ENCODE measurements at places on chromosomes 6 and 20. TPM values are rescaled to one million over a fixed set of nuclear protein-coding genes. Genes with fewer than 3 reads are reported as not detected.
A peak's percentile ranks its signal among the peaks of the same experiment; 100 is the strongest.

GRCh38 chr6:15369838-15370237, 124.0 kb downstream of the JARID2 start:
- no peak for DNase-seq

DNA sequence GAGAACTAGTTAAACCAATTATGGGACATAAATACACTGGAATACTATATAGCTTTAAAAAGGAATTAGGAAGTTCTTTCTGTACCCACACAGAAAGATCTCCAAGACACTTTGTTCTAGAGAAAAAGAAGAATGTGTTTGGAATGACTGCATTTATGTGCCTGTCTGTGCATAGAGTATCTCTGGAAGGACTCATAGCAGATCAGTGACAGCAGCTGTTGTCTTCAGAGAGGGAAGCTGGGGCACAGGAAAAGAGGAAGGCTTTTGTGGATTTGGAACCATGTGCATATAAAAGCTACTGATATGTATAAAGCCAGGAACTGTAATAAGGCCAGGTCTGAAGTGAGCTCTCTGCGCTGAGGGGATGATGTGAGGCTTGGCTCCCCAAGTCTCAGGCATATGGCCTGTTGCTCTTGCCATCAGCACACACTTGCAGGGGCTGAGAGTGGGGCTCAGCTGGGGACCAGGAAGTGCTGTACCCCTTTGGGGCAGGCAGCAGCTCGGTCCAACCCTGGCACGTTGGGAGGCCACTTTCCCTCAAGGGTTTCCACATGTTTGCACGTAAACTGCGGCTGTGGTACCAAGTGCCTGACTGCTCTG, 31.8 kb upstream of the CCDC167 start:
- no peak for DNase-seq

Gene SLC12A5
- not detected for total RNA-seq

DNA sequence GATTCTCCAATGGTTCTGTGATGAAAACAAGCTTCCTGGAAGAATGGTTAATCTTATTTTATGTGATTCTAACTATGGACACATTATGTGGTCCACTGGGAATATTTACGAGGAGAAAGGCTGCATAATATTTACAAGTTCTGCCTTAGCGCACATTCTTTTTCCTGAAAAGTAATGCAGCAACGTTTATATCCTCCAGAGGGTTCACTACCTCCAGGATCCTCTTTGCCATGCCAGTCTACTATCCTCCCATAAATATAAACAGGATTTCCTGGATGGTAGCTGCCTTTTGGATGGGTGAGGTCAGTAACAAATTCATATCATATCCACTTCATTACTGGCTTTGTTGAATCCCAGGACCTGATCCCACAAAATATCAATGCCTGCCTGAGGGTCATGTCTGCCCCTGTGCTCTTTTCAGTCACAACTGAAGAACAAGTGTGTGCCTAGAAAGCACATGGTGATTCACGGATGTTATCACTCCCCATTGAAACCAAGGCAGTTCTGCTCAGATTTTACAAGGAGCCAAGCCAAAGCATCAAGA, 30.4 kb downstream of the ADGRF5 start:
- DNase-seq = no peak

DNA sequence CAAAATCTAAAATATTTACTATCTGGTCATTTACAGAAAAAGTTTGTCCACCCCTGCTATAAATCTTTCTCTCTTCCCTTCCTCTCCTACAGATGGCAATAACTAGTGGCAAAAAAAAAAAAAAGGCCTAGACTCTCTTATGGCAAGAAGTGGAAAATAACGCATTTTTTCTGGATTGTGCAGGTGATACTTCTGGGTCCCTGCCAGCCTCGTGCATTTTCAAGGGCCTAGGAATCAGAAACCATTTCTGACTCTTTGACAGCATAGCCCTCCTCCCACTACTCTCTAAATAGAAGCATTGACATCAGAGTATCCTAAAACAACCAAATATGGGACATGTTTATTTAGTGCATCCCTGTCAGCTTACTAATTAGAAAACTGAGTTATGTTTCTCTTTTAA, 251.0 kb downstream of the KHDC1L start:
- DNase-seq = peak; percentile 21

- DNase-seq = no peak
Measured at GRCh38 chr20:4021906-4022305, 6.5 kb upstream of the RNF24 start.

- DNase-seq = no peak
Measured at GRCh38 chr20:62590309-62591121, 51.8 kb upstream of the SLCO4A1 start.

GRCh38 chr6:12150812-12151432, 138.8 kb downstream of the HIVEP1 start:
- DNase-seq = no peak

Gene IPCEF1
- 3.7 TPM for total RNA-seq

- DNase-seq = no peak
Measured at GRCh38 chr6:106461084-106461483, 100.6 kb downstream of the CRYBG1 start.

DNA sequence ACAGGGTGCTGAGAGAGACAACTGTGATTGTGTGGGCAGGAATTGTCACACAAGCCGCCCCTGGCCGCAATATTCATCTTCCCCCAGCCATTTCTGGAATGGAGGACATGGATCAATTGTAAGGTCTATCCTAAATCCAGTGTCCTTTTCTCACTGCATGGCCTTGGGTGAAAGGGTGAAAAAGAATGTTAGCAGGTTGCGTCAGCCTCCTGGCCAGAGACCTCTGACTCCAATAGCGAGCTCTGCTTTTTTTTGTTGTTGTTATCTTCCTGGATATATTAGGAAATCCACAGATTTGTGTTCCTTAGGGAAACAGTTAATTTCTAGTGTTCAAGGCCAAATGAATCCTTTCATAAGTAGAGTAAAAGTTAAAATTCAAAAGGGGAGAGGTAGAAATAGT, 47.1 kb upstream of the CD83 start:
- DNase-seq = no peak

DNA sequence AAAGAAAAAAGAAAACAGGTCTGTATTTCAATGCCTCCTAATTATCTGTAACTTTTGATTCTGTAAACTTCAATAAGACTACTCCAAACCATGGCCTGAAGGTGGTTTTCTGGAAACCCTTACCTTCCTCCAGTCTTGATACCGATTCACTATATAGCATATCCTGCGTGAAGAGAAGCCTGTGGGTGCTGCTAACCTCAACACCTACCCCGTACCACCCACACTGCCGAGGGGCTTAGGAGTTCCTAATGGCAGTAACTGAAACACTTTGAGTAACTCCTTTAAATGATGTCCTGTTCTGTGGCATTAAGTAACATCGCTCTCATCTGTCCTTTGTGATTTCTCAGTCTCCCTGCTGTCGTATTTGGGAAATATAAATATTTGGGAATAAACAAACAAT, 104.5 kb upstream of the CARMIL1 start:
- no peak for DNase-seq

Gene NKX2-4
- not detected for total RNA-seq

- DNase-seq = no peak
Measured at GRCh38 chr6:95280686-95281273, 296.6 kb upstream of the MANEA start.

Gene GABBR1
- 54.5 TPM for total RNA-seq

DNA sequence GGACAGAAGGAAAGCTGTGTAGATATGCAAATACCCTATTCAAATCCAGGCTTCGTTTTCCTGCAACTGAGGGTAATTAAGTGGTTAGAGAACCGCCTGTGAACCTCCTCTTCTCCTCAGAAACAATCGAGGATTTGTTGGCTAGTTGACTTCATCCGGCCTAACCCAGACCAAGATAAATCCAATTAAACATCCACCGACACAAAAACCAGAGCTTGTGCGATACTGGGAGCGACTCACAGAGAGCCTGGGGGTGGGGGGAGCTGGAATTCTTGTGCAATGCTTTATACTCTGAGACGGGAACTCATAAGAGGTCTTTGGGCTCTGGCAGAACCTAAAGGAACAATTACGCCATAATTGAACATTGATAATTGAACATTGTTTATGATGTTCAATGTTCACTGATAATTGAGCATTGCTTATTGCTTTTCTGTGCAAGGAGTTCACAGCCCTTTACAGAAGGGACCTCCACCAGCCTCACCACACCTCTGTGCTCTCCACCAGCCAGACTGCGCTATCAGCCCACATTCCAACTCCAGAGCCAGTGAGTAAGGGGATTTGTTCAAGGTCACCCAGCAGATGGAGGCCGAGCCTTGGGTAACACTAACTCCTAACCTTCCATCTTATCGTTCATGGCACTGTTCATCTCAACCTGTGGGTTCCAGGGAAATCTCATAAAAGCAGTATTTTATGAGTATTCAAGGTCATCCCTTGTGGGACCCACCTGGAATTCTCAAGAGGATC, 429.6 kb upstream of the JARID2 start:
- DNase-seq = no peak

DNA sequence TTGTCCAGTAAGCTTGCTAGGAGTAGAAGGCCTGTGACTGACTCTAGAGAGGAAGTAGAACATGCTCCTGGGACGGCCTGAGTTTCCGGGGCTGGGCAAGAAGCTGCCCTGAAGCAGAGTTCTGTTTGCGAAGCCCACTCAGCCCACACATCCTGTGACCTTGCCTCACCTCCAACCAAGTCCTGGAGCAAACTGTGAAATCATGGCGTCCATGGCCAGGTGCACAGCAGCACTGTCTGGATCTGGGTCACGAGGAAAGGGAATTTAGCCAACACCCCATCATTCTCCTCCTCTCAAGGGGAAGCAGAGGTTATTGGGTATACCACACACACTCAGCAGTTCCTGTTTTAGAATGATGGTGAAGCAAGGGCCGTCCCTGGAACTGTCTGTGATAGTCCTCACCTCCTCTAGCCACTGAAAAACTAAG, 87.5 kb downstream of the CRYBG1 start:
- no peak for DNase-seq

Gene SNAP25
- total RNA-seq = 26.1 TPM

Gene SOBP
- total RNA-seq = 21.2 TPM

DNA sequence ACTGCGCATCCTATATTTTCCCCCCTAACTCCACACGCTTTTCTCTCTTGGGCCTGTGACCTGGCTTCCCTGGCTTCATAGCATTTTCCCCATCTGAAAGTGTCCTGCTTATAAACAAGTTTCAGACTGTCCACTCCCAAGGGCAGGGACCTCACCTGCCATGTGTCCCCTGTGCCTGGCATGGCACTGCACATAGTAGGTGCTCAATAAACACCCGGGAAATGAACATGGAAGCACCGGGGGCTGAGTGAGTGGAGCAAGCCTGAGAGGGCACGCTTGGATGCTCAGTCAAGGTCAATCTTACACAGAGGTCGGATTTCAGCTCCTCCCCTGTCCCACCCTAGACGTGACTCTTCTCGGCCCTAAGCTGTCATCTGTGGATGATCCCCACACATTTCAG, 96.9 kb downstream of the NFATC2 start:
- no peak for DNase-seq

Gene POM121L2
- total RNA-seq = not detected

DNA sequence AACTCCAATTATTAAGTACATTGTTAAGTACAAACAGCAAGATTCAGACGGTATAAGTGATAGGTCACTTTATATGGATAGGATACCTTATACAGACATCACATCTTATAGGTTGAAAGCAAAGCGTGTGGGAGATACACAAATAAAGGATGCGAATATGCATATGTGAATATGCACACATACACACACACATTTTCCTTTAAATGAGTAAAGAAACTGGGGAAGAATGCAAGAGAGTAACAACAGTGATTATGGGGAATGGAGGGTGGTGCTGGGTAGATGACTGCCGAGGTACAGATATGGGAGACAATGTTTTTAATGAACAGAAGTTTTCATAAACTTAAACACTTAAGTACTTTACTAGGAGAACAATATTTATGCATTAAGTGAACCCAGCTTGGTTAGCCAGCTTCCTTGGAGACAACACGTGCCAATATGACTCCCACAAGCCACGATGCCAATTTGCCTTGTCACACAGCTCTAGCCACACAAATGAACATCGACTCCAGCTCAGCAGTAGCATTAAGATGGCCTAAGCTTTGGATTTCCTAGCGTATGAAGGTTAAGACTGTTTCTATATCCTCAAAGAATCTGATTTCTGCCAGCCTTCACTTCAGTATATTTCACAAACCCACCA, 96.6 kb downstream of the EPB41L2 start:
- no peak for DNase-seq

DNA sequence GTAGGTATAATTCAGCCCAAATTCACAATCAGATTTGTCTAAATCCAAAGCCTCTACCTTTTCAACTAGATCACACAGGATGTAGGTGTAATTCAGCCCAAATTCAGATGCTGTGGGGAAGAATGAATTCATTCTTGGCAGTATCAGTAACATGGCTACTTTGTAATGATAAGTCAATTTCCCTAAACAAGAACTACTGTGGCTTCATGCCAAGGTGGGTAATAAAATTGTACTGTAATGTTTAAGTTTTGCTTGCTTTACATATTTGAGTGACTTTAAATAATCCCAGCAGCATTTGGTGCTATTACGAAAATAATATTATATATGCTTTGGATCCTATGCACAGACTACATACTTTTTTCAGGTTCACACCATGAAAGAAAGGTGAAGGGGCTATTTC, 239.1 kb downstream of the HDGFL1 start:
- DNase-seq = no peak

DNA sequence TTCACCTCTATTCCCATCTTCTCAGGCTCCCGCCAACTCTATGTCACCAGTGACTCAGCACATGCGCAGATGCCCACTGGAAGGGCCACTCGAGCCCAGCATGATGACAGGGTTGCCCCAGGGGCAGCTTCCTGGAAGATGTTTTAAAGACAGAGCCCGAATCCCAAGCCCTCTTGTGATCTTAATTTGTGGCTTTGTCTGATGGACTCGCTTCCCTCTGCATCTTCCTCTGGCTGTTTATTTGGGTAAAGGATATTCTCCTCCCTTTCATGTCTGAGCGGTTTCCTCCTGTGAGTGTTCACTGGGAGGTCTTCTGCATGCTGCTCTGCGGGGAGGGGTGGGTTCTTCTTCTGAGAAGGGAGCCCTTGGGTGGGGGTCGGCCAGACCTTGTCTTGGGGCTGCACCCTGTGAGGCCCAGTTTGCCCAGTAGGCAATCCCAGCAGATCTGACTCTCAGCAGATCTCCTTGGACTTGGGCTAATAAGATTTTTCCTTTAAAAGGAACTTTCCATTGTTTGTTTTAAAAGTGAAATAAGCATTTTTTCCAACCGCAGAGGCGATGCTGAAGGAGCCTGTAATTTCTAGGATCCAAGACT, 401.0 kb downstream of the CDC5L start:
- DNase-seq = no peak

DNA sequence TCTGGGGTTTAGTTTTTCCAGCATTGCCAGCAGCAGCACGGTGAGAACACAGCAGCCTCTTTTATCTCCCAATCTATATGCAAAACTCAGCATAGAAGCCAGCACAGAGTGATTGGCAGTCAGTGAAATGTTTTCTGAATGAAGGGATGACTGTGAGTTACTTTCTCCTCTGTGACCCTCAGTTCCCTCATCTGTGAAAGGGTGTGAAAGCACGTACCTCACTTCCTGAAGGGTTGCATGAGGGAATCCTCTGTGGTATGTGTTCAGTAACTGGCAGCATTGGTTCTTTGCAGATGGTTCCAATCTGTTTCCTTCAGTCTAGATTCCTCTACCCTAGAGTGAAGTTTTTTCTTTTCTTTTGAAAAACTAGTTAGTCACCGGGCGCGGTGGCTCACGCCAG, 40.0 kb downstream of the EFCAB8 start:
- DNase-seq = no peak

Gene OVOL2
- total RNA-seq = not detected

Gene SLC17A5
- 7.4 TPM for total RNA-seq

Data from uterus (tissue), 4 donors.